H7 (cell line): ENCODE measurements at places on chromosomes 6 and 20.
A peak's percentile ranks its signal among the peaks of the same experiment; 100 is the strongest.

- no peak for DNase-seq
Observed at GRCh38 chr6:12200015-12200564, 90.1 kb upstream of the EDN1 start.

DNA sequence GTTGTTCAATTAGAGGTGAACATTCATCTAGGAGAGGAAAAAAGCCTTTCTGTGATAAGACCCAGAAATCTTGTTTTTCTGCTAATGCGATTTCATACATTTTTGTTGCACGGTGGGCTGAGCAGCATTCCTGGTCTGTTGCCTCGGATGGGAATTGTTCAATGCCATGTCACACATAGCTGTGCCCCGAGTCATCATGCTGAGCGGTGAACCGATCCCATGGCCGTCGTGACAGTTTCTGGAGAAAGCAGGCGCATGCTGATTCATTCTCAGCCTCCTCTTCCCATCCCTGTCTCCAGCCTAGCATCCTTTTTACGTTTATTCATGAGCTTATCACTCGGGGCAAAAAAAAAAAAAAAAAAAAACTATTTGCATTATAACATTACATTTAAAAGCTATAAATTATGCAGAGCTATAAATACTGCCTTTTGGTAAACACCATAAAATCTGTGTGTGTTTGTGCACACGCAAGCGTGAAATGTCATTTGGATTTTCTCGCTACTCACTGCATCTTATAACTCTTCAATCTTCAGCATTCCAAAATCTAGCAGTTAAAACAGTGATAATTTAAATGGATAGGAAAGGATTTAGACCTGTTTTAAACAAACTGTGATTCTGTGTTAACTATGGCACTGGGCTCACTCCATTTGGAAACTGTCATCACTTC is 58.9 kb upstream of the IFNGR1 start:
- DNase-seq, result peak; percentile 13

DNA sequence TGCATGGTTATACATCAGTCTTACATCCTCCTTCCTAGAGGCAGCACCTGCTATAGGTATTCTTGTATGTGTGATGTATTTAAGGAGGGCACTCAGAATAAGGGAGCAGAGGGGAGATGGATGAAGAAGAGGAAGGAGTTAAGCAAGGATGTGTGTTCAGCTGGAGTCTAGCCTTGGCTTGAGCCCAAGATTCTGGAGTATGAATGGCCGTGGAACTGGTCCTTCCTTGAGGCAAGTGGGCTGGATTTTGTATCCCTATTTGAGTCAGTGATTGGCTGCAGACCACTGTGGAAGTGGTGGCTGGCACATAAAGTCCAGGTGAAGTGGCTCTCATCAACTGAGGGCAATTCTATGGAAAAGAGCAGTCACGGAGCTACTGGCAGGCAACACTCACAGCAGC is 112.0 kb upstream of the RNF24 start:
- DNase-seq, result no peak

- DNase-seq, result no peak
Observed at GRCh38 chr6:84042603-84043002, 9.0 kb downstream of the MRAP2 start.

GRCh38 chr20:1623501-1624205 is 3.8 kb upstream of the SIRPB1 start:
- DNase-seq, result no peak

DNA sequence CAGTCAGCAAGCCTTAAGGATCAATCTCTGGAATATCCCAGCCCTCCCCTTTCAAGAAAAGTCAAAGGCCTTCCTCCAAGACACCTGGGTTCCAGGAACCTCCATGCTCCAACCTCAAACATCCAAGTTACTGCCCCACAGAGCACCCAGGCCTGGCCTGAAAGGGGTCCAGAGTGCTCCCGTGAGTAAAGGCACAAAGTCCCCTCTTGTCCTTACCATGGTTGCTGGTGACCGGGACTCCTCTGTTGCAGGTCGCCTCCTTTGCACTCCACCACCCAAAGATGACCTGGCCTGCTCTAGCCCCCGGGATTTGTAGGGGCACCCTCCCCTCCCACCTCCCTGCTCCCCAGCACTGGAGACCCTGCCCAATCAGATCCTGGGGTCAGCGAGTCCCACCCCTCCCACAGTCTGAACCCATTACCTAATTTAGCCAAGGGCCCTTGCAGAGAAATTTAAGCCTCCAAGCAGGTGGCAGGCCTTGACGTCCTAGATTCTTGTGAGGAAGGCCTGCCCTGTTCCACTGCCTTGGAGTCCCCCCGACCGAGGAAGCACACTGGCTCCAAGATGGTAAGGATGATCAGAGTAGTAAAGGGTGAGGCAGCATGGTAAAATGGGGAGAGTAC is at the start of gene TNNC2:
TNNC2 (minus strand) TSS at position 283 of the 623 bp plus-strand sequence; CDS start at position 219, 64 bp downstream.
- no peak for DNase-seq

DNA sequence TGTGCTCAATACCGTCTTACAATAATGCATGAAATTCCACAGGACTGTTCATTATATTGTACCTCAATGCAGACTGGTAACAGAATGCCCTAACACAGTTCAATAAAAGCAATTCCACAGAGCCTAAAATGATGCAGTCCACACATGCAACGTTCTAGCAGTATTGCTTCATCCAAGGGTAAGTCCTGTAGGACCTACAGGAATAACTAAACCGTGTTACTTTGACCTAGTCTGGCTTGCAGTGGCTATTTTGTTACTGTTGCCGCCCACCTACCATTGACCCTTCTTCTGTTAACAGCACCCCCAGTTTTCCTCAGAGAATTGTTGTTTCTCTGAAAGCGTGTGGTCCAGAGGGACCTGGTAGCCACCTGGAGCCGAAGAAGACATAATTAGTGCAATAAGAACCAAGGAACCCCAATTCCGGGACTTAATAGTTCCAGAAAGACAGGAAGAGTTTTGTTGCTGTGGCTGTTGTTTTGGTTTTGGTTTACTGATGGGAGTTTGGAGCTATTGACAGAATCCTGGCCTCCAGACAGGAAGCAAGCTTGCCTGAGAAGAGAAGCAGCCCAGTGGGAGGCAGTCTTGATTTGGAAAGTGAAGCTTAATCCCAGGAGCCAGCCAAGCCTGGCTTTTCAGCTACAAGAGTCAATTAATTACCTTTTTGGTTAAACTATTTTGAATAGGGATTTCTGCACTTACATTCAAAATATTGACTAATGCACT is 91.3 kb downstream of the FRK start:
- DNase-seq, result no peak

GRCh38 chr20:8151372-8151771 is 19.3 kb downstream of the PLCB1 start:
- no peak for DNase-seq

DNA sequence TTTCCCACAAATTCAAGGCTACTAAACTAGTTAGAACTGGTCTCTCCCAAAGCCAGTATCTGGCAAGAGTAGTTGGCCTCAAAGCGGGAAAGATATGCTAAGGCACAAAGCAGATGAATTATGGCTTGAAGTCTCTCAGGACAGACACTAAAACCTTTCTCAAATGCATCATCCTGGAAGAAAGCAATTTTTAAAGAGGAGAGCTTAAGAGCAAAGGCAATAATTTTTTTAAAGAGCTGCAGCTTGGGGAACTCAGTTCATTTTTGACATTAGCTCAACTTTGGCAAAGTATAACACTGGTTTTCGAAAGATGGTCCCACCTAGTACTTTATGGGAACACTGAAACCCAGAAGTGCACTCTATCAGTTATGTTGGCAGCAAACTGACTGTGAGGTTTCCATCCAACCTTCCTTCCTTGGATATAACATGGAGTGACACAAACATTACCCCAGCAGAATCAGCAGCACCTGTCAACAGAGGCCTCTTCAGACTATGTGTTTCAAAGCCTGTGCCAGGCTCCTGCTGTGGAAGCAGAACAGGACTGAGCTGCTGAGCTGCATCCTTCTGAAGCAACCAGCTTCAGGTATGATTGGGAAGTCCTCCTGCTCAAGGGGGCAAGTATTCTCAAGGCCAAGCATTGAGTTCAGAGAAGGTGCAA is 852.3 kb upstream of the HS3ST5 start:
- no peak for DNase-seq

DNA sequence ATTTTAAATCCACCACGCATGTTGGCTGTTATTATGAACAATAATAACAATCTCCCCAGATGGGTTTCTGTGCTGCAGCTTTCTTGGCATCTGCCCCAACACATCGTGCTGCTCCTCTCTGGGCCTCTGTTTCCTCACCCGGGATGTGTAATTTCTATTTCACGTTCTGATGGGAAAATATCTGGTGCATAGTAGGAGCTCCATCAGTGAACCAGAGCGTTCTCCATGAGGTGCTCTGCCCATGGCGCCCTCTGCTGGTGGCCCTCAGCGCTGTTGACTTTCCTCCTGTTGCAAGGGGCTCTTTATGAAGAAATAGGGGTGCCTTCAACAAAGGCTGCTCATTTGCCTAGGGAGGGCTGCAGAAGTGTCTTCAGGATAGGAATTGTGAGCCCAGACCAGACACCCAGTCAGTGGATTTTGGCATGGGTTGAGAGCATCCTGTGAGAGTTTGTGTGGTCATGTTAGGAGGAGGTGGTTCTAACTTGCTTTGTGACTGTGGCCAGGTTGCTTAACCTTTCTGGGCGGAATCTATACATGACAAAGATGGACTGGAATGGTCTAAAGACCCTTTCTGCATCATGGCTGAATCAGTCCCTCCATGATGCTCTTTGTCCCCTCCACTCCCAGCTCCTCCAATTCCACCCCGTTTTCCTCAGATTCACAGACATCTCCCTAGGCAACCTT is 8.1 kb downstream of the SCRT2 start:
- peak; percentile 89 for DNase-seq
